Thoracic aorta (tissue), 2 donors: ENCODE measurements at places on chromosomes 4 and X. TPM values are rescaled to one million over a fixed set of nuclear protein-coding genes. Genes with fewer than 3 reads are reported as not detected.

GRCh38 chr4:71232846-71233245, 106.0 kb upstream of the SLC4A4 start:
- H3K4me1 ChIP-seq = peaks cover 5% of the 10 kb centered on the region
- no peak for DNase-seq
- H3K27me3 ChIP-seq = no peaks in the 10 kb centered on the region
- no peak overlapping the region for H3K27ac ChIP-seq
- H3K36me3 ChIP-seq = no peaks in the 10 kb centered on the region

DNA sequence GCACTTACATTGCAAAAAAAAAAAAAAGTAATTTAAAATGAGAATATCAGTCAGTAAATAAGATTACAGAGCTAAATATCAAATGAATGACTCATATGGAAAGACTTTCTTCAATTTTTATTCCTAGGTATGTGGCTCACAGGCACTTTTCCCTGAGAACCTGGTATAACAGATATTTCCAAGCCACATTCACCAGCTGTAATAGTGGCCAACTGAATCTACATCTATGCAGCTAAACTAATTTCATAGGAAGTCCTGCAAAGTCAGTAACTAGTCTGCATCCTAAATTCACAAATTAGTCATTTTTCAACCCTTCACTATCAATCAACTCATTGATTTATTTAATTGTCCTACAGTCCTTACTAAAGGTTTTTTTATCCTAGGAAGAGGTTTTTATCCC, 5.6 kb downstream of the PDE5A start:
- no peaks in the 10 kb centered on the region for H3K27me3 ChIP-seq
- H3K27ac ChIP-seq = peak overlapping the region; percentile 60
- DNase-seq = no peak
- H3K36me3 ChIP-seq = no peaks in the 10 kb centered on the region
- H3K4me1 ChIP-seq = peaks cover 33% of the 10 kb centered on the region

DNA sequence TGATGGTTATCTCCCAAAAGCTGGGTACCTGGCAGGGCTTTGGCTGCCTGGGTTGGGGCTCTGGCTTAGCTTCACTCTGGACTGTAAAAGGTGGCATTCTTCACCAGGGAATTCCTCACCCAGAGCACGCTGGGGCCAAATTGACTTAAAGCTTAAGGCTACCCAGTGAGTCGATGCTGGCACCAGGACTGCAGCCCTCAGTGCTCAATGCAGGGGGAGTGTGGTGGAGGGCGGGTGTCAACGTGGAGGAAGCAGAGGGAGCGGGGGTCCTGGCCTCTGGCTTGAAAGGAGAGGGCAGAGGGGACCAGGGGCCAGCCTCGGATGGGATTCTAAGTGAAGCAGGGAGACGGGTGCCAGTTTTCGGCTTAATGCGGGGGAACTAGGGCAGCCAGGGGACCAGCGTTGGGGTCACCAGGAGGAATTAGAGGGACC, 446 bp upstream of the FAM50A start:
- peak overlapping the region; percentile 70 for H3K4me3 ChIP-seq
- no peak for DNase-seq
- peaks cover 3% of the 10 kb centered on the region for H3K36me3 ChIP-seq
- H3K4me1 ChIP-seq = peaks cover 6% of the 10 kb centered on the region
- H3K27me3 ChIP-seq = no peaks in the 10 kb centered on the region

- peaks cover 11% of the 10 kb centered on the region for H3K4me1 ChIP-seq
- H3K36me3 ChIP-seq = no peaks in the 10 kb centered on the region
- no peak for DNase-seq
- no peak overlapping the region for H3K27ac ChIP-seq
- no peaks in the 10 kb centered on the region for H3K27me3 ChIP-seq
These were observed 76.8 kb upstream of the PSAPL1 start for GRCh38 chr4:7511525-7511924.

- no peaks in the 10 kb centered on the region for H3K27me3 ChIP-seq
- DNase-seq = no peak
- H3K4me3 ChIP-seq = no peak overlapping the region
- no peak overlapping the region for H3K27ac ChIP-seq
- no peaks in the 10 kb centered on the region for H3K4me1 ChIP-seq
- no peaks in the 10 kb centered on the region for H3K36me3 ChIP-seq
These were observed 174.9 kb upstream of the VEGFC start for GRCh38 chr4:176967586-176967985.

DNA sequence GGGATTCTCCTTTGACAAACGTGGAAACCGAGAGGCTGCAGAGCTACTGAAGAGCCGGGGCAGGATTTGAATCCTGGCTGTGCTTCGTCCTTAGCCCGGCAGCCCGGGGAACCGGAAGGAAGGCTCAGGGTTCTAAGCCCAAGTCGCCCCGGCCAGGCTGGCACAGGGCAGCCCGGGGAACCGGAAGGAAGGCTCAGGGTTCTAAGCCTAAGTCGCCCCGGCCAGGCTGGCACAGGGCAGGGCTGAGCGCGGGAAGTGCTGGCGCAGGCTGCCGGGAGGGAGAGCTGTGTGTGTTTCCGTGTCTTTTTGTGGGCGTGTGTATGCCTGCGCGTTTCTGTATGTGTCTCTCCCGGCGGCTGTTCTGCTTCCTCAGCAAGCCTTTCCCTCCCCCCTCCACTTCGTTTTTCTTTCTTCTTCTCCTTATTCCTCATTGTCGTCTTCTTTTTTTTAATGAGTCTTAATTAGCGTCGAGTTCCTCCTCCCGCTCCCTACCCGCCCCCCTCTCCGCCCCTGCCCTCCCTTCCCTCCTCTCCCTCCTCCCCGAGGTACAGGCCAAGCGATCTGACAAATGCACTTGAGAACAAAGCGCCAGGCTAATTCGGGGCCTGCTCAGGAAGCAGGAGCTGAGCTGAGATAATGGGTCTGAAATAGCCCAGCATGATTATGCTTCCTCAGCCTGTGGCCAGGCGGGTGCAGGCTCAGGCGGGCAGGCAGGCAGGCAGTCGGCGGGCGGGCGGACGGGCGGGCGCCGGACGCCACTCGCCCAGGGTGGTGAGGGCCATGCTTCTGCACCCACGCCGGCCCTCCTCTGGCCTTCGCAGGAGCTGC, 65.9 kb downstream of the EFNB1 start:
- peak overlapping the region; percentile 99 for H3K27ac ChIP-seq
- H3K27me3 ChIP-seq = no peaks in the 10 kb centered on the region
- H3K36me3 ChIP-seq = no peaks in the 10 kb centered on the region
- peak overlapping the region; percentile 56 for H3K4me3 ChIP-seq
- peak; percentile 9 for DNase-seq

- no peaks in the 10 kb centered on the region for H3K4me1 ChIP-seq
These were observed 42.1 kb upstream of the PDGFC start for GRCh38 chr4:157013656-157014055.

GRCh38 chrX:14050709-14051108, 21.0 kb upstream of the GEMIN8 start:
- no peak overlapping the region for H3K4me3 ChIP-seq
- H3K4me1 ChIP-seq = no peaks in the 10 kb centered on the region
- H3K27ac ChIP-seq = no peak overlapping the region
- no peaks in the 10 kb centered on the region for H3K27me3 ChIP-seq
- no peak for DNase-seq

GRCh38 chr4:113636877-113637276, 124.7 kb downstream of the CAMK2D start:
- H3K4me3 ChIP-seq = no peak overlapping the region
- no peaks in the 10 kb centered on the region for H3K36me3 ChIP-seq
- peak overlapping the region; percentile 54 for H3K27ac ChIP-seq
- DNase-seq = no peak
- no peaks in the 10 kb centered on the region for H3K27me3 ChIP-seq
- peaks cover 65% of the 10 kb centered on the region for H3K4me1 ChIP-seq

GRCh38 chrX:769796-770195, 139.2 kb downstream of the SHOX start:
- no peak overlapping the region for H3K4me3 ChIP-seq
- H3K27ac ChIP-seq = no peak overlapping the region
- no peak for DNase-seq

EMCN gene
- 65.6 TPM for total RNA-seq

DNA sequence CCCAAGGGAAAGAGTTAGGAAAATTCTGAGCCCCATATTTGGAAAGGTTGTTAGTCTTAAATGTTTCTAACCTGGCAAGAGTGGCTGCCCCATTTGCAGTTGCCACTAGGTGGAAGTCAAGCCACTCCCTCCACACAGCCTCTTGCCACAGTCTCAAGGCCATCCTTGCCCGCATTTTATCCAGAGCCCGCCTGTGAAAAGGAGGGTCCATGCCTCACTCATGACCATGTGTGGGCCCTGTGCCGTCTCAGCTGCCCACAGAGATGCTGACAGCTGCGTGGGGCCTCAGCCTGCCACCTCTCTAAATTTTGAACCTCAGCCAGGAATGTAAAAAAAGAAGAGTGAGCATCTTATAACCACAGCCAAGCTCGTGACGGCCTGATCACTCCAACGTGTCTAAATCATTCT, 201.5 kb upstream of the FAM241A start:
- no peaks in the 10 kb centered on the region for H3K36me3 ChIP-seq
- no peaks in the 10 kb centered on the region for H3K4me1 ChIP-seq
- no peak for DNase-seq
- H3K27me3 ChIP-seq = no peaks in the 10 kb centered on the region

DNA sequence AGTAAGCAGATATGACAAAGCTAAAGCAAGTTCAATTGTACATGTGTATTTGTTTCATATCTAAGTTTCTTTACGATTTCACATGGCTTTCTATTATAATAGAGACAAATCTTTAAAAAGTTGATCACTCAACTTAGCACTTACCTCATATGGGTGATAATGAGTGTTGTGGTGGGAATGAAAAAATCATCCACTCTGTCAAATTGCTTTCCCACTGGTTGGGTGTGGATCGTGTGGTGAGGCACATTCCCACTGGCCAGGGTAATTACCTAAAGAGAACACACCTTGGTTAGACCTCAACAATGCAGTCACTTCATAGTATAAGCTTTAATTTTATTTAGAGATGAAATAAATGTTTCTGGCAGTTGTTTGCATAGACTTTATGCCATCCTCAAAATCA, 708.9 kb downstream of the FSTL5 start:
- H3K4me3 ChIP-seq = no peak overlapping the region
- DNase-seq = no peak
- H3K36me3 ChIP-seq = no peaks in the 10 kb centered on the region
- no peaks in the 10 kb centered on the region for H3K27me3 ChIP-seq

FHDC1 gene
- 0.35 TPM for total RNA-seq

DNA sequence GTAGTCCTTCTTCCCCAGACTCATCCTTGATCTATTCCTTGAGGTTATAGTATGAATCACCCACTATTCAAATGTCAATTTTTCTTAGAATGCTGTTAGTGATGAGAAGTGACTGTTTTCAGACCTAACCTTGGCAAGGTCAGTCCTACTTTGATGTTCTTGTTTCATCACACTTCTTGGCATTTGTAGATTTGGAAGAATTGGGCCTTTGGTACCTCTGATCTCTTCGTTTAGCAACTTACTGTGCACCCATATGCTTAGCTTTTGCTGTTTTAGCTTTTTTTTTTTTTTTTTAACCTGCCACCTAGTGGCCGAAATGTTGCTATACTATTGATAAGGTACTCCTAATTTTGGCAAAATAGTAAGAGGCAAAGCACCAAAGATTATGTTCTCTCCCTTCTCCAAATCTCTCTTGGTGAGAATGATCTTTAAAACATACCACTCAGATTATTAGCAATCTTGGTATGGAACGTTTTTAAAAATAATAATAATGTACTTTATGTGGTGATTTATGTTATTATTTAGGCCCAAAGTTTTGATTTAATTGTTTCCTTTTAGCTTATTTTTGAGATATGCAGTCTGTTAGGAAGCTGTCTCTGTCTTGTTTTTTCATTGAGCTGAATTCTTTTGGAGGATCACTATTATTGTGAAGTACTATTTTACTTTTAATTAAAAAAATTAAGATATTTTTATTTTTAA, 16.6 kb downstream of the DCK start:
- no peaks in the 10 kb centered on the region for H3K36me3 ChIP-seq
- no peak for DNase-seq
- H3K27me3 ChIP-seq = no peaks in the 10 kb centered on the region

HMGN5 gene
- total RNA-seq = 5.5 TPM

- no peaks in the 10 kb centered on the region for H3K36me3 ChIP-seq
- no peak overlapping the region for H3K4me3 ChIP-seq
- no peak overlapping the region for H3K27ac ChIP-seq
- peaks cover 12% of the 10 kb centered on the region for H3K4me1 ChIP-seq
- no peaks in the 10 kb centered on the region for H3K27me3 ChIP-seq
These were observed 424 bp downstream of the TKTL2 start for GRCh38 chr4:163473130-163473529.
